PC-9 (cell line): ENCODE measurements at places on chromosomes 6 and 20. TPM values are rescaled to one million over a fixed set of nuclear protein-coding genes. Genes with fewer than 3 reads are reported as not detected.

GGT7 gene
- total RNA-seq, result 6.5 and 9.4 TPM in 2 replicates

IGF2R gene
- total RNA-seq, result 50.9 and 53.1 TPM in 2 replicates

HCRTR2 gene
- total RNA-seq, result not detected in 2 replicates

DEFB125 gene
- not detected in 2 replicates for total RNA-seq

HLA-DRB1 gene
- 2.3 and 3.1 TPM in 2 replicates for total RNA-seq

DNA sequence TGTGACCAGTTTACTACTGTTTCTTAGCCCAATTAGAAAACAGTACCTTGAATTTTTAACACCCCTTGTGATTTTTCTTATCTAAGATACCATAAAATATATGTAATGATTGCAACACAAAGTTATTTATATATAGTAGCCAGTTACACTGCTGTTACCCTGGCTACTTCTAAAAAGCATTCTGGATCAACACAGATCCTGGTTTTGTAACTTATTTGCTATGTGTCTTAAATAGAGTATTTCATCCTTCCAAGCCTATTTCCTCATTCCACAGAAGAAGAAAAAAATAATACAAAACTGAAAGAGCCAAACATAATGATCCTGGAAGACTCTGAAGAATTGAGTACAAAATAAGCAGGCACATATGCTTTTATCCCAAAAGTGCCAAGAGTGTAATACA, 19.0 kb upstream of the GSTA4 start:
- DNase-seq, result no peak

- DNase-seq, result no peak
Observed at GRCh38 chr20:57995381-57995977, 233.0 kb downstream of the ANKRD60 start.

GRCh38 chr6:163327921-163328320, 86.6 kb upstream of the QKI start:
- no peak for DNase-seq

DNA sequence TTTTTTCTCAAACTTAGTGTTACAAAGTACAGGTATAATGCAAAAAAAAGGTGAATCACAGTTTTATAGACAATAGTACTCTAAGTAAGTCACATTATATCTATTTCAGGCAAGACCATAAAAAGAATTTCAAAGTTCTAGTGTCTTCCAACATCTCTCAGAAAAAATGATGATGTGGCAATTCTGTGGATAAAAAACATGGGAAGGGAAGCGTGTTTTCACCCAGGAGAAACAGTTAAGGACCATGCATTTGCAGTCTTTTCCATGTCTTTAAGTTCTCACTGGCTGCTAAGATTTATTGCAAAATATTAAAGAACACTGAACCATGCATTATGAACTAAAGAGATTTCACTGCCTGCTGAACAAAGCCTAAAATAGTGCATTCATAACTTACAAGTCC, 1.8 kb downstream of the SSR1 start:
- no peak for DNase-seq

DNA sequence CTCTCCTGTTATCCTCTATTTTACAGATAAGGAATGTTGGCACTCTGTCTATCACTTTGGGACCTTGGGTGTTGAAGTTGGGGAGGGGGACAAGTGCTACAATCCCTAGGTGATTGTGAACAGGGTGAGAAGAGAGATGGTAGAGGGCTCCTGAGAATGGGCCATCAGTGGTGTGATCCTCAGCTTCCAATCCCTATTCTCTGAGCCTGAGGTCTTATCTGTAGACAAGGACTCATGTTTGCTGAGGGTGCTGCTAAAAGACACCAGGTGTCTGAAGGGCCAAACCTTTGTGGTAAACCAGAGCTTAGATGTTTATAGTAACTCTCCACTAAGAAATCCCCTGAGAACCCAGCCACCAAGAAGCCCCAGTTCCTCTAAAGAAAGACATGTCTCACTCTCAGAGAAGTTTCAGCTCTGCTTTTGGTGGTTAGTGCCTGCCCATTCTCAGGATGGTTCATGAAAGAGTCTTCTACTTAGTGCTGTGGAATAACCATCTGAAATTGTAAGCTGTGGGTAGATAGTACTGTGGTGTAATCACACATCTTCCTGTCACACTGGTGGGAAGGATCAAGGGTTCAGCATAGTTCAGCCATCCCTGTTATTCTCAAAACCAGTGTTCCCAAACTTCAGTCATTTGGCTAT, 58.2 kb upstream of the IL20RA start:
- no peak for DNase-seq

- DNase-seq, result no peak
Observed at GRCh38 chr6:155187994-155188706, 75.7 kb upstream of the CLDN20 start.

GRCh38 chr6:692356-692851, 535 bp downstream of the EXOC2 start:
- DNase-seq, result peak; percentile 48
